ENCODE measurements at places on chromosomes 4 and X. TPM values are rescaled to one million over a fixed set of nuclear protein-coding genes. Genes with fewer than 3 reads are reported as not detected.

Gene SH2D1A
- total RNA-seq, result 47.1 TPM

DNA sequence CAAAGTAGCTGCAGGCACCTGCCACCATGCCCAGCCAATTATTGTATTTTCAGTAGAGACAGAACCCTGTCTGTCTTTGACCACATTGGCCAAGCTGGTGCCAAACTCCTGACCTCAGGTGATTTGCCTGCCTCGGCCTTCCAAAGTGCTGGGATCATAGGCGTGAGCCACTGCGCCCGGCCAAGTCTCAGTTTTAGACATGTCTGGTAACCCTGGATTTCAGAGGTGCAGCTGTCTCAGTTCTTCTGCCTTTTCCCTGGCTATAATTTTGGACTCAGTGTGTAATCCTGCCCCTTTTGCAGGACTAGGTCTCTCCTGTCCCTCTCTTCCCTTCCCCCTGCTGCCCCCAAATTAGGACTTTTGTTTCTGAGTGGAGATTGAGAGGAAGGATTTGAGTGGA lies 46.6 kb downstream of the FAM193A start:
- DNase-seq, result no peak

Gene FAM9A
- total RNA-seq, result not detected

DNA sequence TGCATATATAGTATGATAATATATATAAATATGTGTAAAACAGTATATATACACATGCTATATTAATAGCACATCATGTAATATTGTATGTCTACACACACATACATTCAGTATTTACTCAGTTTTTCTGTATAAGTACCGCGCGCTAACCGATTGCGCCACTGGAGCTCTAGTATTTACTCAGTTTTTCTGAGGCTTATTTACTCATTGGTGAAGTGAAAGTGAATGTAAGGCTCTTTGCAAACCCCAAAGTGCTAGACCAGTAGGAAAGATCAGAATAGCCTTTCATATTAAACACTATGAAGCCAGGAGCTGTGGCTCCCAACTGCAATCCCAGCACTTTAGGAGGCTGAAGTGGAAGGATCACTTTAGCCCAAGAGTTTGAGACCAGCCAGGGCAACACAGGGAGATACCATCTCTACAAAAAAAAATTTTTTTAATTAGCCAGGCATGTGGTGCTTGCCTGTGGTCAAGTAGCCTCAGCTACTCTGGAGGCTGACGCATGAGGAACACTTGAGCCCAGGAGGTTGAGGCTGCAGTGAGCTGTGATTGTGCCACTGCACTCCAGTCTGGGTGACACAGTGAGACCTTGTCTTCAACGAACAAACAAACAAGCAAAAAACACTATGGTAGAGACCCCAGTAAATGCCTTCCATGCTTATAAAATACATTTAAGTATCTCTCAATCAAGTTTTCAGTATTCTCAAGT lies 125.8 kb downstream of the KIT start:
- DNase-seq, result no peak

Gene FABP2
- not detected for total RNA-seq

DNA sequence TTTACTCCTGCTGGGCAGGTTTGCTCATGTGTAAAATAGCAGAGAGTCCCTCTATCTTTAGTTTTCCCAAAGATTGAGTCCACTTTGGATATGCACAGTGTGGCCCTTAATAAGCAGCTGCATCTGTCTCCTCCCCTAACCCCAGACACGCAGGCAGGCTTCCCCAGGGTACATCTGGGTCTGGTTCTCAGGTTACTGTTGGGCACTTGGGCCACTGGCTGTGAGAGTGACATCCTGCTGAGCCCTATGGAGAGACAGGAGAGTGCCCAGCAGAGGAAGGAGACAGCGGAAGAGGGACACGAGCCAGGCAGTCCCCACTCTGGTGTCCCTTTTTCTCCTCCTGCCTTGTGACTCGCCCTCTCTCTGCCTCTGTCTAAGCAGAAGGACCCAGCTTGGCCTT lies 16.0 kb downstream of the XK start:
- no peak for DNase-seq

Gene AFP
- not detected for total RNA-seq

Gene VEGFD
- not detected for total RNA-seq

DNA sequence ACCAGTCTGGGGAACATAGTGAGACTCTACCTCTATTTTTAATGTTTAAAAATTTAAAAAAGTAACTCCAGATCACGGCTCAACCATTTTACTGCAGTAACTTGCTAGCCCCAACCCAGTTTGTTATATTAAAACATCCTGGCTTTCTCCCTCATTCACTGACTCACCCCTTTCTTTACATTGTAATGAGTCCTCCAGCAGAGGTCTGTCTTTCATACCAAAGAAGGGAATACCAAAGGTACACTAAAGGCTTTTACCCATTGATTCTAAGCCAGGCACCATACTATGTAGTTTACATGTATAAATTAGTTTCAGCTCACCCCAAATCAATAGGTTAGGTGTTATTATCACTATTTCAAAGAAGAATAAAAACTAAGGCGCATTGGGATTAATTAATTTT lies 286.9 kb downstream of the PACRGL start:
- DNase-seq, result no peak

DNA sequence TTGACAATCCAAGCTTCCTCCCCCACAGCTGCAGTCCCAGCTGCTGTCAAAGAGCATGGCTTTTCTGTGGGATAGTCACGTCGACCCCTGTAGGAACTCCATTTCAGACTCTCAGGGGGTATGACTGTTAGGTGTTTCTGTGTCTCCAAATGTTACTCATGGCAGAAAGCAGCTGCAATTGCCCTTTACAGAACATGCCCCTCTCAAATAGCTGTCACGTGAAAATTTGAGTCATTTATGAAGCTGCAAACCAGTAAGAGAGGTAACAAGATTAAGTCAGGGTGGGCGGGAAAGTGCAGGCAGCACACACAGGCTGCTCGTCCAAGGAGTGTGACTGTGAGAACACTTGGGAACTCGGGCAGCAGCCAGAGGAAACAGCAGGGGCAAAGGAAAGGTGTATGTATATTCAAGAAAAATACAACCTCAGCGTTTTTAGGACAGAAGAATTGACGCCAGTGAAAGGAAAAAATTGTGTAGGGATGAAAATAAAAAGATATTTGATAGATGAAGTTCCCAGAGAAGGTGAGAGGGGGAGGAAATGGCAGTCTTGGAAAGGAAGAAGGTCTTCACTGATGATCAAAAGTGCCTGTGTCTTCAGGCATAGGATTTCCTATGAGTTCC lies 66.5 kb upstream of the TMEM184C start:
- DNase-seq, result no peak

DNA sequence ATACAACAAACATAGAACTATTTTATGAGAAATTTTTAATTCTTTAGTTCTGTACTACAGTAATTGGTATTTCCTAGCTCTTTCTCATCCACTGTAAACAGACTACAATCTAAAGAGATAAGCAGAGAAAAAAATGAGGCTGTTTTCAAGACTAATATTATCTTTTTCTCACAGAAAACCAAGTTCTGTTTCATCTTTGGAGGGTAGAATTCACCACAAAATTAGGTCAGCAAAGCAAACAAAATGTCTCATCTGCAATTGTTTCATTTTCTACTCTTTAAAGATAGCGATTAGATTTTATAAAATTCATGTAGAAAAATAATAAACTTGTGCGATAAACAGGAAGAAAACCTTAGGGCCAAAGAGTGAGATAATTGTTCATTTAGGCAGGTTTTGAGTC lies 10.8 kb downstream of the APOO start:
- no peak for DNase-seq
